CD4-positive, alpha-beta T cell treated with Interferon alpha-2 for 1 hour (primary cell): ENCODE measurements at places on chromosomes 6 and 20.
A peak's percentile ranks its signal among the peaks of the same experiment; 100 is the strongest.

DNA sequence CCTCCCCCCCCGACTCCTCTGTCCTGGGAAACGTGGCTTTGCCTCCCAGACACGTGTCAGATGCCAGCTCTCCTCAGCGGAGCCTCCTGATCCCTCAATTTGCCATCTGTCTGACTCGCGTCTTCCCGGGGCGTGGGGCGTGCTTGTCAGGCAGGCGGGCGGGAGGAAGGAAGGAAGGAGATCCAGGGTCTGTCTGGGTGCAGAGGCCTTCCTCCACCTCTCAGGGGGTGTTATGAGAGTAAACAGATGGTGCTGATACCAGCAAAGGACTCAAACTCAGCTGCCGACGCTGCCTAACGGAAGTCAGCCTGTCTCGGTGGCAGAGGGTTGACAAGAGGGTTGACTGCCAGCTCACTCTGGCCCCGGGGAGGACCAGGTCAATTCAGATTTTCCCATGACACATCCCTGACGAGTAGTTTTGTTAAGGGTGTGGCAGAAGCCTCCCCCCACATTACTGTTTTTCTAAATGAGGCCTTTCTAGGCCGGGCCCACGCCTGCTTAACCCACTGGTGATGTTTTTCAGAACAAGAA lies 17.0 kb downstream of the UQCC2 start:
- peak; percentile 61 for DNase-seq

DNA sequence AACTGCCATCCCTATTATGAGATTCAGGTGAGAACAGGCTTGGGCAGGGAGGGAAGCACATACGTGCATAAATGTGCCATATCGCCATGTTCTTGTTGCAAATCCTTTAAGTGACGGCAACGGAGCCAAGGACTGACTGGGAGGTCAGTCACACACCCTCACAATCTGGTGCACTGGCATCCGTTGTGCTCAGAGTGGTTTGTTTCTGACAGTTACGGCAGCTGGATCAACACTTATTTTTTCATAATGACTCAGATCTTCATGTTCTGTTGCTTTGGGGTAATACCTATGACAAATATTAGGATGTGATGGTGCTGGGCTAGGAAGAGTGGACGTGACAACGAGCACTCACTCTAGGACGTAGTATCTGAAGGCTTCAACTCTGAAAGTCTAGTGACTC lies 56.2 kb upstream of the PREP start:
- peak; percentile 16 for DNase-seq

DNA sequence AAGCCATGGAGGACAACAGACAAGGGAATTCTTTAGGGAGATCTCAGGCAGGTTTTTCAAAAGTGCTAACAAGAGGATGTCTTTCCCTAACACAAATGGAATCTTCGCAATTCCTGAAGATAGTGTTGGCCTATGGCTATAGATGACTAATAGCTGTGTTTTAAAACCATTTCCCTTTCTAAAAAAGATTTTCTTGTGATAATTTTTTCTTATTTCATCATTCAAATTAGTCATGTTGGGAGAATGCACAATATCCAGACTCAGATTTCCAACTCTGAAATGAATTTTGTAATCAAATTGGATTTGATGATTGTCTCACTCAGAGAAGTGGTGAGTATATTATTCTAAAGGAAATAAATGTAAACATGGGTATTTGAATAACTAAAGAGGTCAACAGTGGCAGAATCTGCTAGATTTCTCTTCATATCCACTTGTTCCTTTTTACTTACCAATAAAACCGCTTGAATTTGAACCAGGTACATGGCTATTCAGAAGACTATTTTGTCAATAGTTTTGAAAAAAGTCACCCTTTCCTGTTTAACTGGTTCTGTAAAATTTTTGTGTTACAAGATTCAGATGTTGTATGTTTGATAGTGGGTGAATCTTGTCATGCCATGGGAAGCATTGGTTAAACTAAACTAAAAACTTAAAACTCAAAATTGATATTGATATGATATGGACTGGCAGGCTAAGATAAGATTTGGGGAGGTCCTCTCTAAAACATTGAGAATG lies 1223.7 kb upstream of the EYS start:
- DNase-seq: no peak

GRCh38 chr20:2558581-2559278 lies 22.4 kb downstream of the TMC2 start:
- no peak for DNase-seq

GRCh38 chr6:160124007-160124406 lies 2.4 kb downstream of the SLC22A1 start:
- no peak for DNase-seq

- no peak for DNase-seq
Observed at GRCh38 chr20:54555150-54555549, 79.8 kb downstream of the DOK5 start.

- no peak for DNase-seq
Observed at GRCh38 chr20:7291946-7292345, 524.5 kb downstream of the BMP2 start.

DNA sequence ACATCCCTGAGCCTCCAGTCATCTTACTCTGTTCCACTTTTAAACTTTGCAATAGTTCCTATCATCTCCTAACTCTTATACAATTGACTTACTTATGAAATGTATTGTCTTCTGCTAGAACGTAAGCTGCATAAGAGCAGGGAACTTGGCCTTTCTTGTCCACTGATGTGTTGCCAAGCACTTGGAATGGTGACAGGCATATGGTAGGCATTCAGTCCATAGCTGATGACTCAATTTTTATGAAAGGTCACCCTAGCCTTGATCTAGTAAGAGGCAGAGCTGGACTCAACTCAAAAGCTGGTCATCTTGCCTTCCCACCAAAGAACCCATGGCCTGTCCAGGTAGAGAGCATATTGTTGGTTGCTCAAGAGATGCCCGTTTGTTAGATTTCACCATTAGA lies 82.4 kb upstream of the FAM184A start:
- DNase-seq: no peak

DNA sequence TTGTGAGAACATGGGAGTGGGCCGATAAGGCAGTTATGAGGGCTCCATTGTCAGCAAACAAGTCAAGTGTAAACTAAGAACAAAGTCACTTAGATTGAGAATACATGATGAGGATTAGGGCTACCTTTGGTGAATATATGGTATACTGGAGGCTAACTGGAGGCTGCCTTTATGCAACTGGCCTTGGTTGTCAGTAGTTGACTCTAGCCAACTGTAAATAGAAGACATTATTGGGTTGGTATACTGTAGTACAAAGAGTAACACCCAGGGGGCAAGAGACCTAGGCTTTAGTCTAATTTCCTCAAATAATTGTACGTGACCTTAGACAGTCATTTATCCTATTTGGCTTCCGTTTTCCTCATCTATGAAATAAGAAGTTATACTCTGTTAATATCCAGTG lies 235.2 kb downstream of the ARID1B start:
- DNase-seq: no peak

DNA sequence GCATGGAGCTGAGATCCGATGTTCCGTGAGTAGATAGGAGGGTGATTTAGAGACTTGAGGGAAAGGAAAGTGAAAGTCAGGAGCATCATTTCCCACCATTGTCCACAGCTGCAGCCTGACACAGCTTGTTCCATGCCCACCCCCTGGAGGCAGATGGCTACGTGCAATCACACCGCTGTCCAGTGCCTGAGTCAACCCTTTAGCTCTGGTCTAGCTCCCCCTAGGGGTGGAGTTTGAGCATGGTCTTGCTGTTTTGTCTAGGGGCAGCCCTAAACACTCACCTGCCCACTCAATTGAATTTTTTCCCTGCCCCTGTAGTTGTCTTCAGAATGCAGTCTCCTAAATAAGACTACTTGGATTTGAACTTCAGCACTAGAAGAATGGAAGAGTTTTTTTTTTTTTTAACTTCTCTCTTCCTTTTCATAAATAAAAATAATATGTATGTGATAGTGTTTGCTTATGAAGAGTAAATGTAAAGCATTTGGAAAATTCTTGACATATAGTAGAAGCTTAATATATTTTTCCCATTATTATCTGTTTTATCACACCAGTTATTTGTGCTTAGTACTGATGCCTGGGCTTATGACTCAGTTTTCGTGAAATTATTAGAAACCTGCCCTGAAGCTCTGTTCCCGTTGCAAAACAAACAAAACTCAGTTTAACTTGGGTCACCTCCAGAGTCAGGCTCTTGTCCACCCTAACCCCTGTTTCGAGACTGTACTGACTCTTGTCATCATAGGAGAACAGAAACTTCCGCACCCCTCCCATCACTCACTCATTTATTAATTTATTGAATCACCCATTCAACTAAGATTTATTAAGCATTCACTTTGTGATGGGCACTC lies 814.8 kb downstream of the MAFB start:
- peak; percentile 3 for DNase-seq

- DNase-seq: no peak
Observed at GRCh38 chr20:8155229-8155628, 23.2 kb downstream of the PLCB1 start.

GRCh38 chr6:122861594-122861993 lies 72.5 kb downstream of the SMPDL3A start:
- DNase-seq: no peak

GRCh38 chr6:119205911-119206618 lies 127.6 kb upstream of the FAM184A start:
- no peak for DNase-seq

GRCh38 chr20:8357703-8358102 lies 225.6 kb downstream of the PLCB1 start:
- DNase-seq: no peak

- no peak for DNase-seq
Observed at GRCh38 chr6:6646384-6646783, 57.9 kb downstream of the LY86 start.

DNA sequence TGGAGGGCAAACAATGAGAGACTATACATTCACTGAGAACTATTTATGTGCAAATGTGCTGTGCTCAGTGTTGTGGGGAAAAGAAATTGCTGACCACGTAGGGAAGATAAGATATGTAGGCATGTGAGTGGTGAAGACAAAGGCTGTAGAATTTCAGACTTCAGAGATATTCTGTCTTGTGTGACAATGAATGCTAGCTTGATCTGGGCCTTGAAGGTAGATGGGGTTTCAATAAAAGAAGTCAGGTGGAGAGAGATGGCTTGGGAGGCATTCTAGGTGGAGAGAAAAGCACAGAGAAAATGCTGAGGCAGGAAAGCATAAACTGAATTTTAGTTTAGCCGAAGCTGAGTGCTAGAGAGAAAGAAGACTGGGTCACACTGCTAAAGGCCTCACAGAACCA lies 56.8 kb upstream of the EEF1A1 start:
- DNase-seq: no peak

- DNase-seq: no peak
Observed at GRCh38 chr20:23358923-23359593, 2.9 kb upstream of the GZF1 start.

- DNase-seq: no peak
Observed at GRCh38 chr6:14059791-14060436, 57.7 kb upstream of the CD83 start.

- no peak for DNase-seq
Observed at GRCh38 chr6:7159790-7160525, 52.2 kb downstream of the RREB1 start.

DNA sequence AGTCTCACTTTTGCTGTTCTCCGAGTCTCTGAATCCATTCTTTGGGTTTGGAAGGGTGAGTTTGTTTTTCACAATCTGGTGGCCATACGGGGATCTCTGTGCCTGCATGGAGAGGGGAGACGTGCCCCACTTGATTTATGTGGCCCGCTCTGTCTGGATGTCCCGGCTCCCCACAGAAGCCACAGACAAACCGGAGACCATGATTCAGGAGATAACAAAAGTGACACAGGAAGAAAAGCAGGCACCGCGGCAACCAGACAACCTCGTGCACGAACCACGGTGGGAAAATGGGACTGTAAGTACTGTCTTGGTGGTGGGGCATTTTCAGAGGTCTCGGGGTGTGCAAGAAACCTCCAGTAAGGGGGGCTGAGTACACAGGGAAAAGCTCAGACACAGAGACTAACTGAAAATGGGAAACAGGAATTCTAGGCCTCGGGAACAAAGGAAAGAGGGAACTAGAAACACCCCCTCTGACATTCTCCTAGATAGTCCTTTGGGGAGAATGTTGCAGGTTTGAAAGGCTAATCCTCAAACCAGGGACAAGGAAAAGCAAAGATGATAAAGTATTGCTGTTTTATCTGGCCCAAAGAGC lies 22.1 kb upstream of the ZNF318 start:
- DNase-seq: peak; percentile 69

DNA sequence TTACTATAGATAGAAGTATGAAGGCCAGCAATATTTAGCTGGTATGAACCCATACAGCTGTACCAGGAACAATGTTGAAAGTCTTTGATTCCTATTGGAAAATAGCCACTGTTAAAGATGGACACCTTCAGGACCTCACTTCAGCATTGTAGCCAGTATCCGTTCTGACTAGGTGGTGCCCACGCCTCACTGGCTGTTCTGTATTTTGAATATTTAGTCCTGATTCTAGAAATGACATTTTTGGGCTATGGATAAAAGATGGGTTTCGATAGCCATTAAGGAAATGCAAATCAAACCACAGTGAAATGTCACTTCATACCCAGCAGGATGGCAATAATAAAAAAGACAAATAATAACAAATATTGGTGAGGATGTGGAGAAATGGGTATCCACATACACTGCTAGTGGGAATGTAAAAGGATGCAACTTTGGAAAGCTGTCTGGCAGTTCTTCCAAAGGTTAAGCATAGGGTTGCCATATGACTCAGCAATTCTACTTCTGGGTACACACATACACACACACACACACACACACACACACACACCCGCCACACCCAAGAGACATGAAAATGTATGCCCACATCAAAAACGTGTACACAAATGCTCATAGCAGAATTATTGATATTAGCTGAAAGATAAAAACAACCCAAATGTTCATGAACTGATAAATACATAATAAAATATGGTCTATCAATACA lies 56.8 kb downstream of the UTRN start:
- no peak for DNase-seq

GRCh38 chr20:48722737-48723191 lies 105.0 kb downstream of the PREX1 start:
- DNase-seq: no peak

DNA sequence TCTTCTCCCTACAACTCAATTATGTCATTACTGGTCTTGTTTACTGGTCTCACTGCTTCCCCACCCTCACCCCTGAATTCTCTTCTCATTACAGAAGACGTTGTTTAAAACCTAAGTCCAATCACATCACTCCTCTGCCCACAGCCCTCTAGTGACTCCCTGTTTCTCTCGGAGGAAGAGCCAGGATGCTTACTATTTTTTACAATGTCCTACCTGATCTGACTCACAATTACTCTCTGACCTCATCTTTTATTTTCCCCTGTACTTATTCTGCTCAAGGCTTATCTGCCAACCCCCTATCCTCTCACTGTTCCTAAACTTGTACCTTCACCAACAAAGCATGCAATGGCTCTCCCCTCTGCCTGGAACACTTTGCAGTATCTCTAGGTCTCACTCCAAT lies 400.4 kb upstream of the PTCHD4 start:
- no peak for DNase-seq

DNA sequence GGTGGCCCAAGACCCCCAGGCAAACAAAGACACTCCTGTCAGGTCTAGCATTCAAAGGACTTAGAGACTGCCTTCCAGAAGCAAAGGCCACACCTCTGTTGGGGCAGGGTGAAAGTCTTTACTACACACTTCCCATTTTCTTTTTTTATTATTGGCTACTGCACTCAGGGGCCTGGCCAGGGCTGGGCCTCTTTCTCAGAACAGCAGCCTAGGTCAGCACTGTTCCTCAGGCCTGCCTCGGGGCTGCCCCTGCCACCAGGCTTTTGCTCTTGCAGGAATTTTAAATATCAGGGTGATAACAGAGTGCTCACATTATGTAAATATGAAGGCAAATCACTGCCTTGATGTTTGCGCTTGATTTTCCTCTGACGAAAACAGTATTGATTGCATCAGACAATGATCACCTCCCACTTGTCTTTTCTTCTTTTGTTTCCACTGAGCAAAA lies 18.5 kb downstream of the GSTA4 start:
- DNase-seq: no peak
